ENCODE measurements at places on chromosomes 11 and 22.
A peak's percentile ranks its signal among the peaks of the same experiment; 100 is the strongest.

- peak; percentile 41 for DNase-seq
These were observed 850.1 kb downstream of the NTM start for GRCh38 chr11:132220474-132220873.

DNA sequence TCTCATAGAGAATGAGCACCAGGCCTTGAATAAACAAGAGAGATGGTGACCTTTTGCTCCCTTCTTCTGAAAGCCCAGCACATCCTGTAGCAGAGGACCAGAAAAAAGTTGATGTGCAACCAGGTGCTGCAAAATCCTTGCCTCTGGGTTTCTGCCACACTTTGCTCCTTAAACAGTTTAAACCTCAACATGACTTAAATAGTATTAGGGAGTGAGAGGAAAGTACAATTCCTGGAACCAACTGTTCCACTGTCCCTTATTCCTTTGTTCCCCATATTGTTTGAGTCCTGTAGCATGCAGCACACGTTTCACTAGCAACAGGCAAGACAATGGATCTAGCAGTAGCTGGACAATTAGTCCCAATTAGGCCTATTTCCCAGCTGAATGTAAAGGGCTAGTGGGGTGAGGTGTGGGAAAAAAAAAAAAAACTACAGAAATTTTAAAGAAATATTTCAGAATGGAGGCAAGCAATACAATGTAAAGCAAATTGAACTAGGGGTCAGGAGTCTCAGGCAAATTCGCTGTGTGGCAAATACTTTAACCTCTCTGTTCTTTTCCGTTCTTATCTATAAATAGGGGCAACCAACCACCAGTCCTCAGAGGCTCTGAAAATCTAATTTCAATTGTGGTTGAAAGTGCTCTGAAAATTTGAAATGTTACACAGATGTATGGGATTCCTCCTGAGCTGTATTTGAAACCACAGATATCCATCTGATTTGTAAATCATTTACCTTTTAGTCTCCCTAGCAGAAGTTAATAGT, 6.6 kb downstream of the MPPED2 start:
- no peak for DNase-seq

DNA sequence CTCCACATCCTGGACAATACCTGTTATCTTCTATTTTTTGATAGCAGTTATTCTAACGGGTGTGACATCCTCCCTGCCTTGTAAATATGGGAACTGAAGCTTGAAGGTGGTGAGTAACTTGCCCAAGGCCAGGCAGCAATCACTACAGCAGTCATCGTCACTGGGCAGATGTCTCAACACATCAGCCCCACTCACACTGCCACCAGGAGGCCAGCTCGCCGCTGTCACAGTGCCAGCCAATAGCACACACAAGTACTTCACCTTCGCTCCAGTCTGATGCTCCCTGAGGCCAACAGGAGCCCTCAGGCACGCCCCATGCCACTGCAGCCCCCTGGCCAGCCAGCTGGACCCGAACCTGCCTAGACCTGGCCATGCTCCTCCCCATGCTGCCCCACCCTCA, 4.9 kb upstream of the TTLL1 start:
- DNase-seq = no peak

DNA sequence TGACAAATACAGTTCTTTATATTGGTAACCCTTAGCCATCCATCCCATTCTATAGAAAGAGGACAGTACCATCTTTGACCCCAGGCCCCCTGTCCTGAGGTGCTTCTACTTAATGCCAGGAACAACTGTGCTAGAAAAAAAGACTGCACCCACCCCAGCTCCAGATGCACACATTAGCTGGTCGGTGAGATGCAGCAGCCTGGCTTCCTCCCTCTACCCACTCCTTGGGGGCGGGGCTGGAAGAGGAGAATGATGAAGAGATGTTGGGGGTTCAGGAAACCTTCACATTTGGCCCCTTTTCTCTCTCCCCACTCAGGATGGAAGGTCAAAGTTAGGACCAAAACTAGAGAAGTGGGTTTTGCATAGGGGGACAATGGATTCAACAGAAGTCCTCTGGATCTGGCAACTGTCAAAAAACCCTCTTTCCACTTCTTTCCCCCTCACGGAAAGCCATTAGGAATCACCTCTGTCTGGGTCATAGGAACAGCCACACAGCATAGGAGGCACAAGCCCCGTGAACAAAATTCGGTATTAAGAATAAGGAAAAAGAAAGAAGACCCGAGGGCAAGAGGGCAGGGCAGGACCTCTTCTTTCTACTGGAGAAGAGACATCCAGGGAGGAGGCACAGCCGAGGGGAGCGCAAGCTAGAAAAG, 755 bp downstream of the NRIP3 start:
- no peak for DNase-seq

All from fibroblast of mammary gland (primary cell).